ENCODE measurements at places on chromosomes 16 and 17.

DNA sequence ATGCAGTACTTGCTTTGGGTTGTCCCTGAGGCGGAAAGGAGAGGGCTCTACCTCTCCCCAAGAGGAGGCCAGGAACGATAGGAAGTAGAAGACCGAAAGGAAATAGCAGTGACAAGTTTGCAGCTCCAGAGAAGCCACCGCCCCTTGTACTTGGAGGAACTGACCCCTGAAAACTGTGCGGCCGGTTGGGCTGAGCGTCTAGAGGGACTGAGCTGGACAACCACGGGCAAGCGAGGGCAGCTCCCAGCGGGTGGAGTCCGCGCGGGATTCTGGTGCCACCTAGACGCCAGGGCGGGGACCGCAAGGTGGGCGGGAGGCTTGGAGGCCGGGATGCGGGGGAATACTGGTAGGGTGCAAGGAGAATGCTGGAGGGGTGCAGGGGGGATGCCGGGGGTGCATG lies 1.3 kb upstream of the SLC6A4 start:
- peaks cover 31% of the 10 kb centered on the region for H3K4me1 ChIP-seq
- no peak overlapping the region for H3K27ac ChIP-seq
- H3K27me3 ChIP-seq: peaks cover 67% of the 10 kb centered on the region
- no peak overlapping the region for H3K4me3 ChIP-seq

DNA sequence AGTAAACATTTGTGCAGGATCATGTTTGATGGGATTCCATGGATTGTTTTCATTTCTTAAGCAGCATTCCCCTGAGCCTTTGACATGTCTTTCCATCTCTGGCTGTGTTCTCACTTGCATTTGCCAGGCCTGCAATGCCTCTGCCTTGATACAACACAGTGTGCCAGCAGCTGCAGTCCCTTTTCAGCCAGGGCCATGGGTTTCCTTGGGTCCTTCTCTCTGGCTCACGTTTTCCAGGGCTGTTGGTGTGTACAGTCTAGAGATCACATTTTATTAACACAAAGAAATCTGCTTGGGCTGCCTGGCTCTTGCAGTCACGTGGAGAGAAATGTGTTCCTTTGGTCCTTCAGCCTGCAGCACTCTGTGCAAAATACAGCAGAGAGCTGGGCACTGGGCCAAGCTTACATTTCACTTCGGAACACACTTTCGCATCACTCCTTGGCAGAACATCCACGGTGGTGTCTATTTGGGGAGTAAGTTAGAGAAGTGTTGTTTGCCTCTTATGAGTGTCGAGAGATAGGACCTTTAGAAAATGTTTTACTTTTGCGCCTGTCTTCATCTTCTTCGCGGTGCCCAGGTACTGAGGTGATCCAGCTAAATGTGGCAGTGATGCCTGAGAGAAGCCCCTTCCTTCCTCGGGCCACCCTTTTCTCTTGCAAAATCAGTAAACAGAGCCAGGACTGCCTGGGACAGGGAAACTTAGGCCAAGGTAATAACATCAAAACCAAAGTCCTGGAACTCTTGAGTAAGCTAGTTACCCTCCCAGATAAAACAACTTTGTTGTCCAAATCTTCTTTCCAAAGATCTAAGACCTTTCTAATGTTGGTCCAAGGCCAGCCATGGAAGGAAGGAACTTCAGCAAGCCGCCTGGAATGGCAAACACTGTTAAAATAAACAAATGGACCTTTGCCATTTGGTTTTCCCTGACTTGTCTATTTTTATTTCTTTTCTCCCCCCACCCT lies 20.9 kb downstream of the HLF start:
- H3K36me3 ChIP-seq: no peaks in the 10 kb centered on the region
- no peak overlapping the region for H3K27ac ChIP-seq
- no peak for DNase-seq
- no peak overlapping the region for H3K4me3 ChIP-seq

DNA sequence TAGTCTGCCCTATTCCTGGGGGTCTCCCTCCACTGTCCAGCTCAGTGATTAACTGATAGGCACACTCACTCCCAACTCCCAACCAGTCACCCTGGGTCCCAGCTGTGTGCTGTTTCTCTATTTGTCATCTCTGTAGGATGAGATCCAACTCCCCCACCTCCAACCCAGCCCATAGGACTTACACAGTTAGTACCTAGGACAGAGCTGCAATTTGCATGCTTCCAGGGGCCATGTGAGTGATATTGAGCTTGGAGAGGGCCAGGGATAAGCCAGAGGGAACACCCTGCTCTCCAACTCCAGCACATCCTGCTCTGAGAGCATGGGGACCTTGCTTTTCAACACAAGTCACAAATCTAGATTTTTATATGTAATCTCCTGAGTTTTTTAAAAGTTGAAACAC lies 8.8 kb downstream of the C17orf113 start:
- no peaks in the 10 kb centered on the region for H3K36me3 ChIP-seq
- no peak overlapping the region for H3K4me3 ChIP-seq
- H3K4me1 ChIP-seq: no peaks in the 10 kb centered on the region
- no peak for DNase-seq
- no peak overlapping the region for H3K27ac ChIP-seq

- H3K4me3 ChIP-seq: no peak overlapping the region
- H3K36me3 ChIP-seq: peaks cover 62% of the 10 kb centered on the region
- H3K27me3 ChIP-seq: no peaks in the 10 kb centered on the region
- no peaks in the 10 kb centered on the region for H3K4me1 ChIP-seq
- no peak for DNase-seq
- H3K27ac ChIP-seq: no peak overlapping the region
Measured at GRCh38 chr17:6603744-6604325, 36.7 kb downstream of the KIAA0753 start.

GRCh38 chr17:28579526-28579925 lies 2.8 kb upstream of the ALDOC start:
- DNase-seq: no peak
- no peak overlapping the region for H3K27ac ChIP-seq
- H3K27me3 ChIP-seq: no peaks in the 10 kb centered on the region
- peaks cover 21% of the 10 kb centered on the region for H3K4me1 ChIP-seq
- H3K36me3 ChIP-seq: peaks cover 3% of the 10 kb centered on the region

DNA sequence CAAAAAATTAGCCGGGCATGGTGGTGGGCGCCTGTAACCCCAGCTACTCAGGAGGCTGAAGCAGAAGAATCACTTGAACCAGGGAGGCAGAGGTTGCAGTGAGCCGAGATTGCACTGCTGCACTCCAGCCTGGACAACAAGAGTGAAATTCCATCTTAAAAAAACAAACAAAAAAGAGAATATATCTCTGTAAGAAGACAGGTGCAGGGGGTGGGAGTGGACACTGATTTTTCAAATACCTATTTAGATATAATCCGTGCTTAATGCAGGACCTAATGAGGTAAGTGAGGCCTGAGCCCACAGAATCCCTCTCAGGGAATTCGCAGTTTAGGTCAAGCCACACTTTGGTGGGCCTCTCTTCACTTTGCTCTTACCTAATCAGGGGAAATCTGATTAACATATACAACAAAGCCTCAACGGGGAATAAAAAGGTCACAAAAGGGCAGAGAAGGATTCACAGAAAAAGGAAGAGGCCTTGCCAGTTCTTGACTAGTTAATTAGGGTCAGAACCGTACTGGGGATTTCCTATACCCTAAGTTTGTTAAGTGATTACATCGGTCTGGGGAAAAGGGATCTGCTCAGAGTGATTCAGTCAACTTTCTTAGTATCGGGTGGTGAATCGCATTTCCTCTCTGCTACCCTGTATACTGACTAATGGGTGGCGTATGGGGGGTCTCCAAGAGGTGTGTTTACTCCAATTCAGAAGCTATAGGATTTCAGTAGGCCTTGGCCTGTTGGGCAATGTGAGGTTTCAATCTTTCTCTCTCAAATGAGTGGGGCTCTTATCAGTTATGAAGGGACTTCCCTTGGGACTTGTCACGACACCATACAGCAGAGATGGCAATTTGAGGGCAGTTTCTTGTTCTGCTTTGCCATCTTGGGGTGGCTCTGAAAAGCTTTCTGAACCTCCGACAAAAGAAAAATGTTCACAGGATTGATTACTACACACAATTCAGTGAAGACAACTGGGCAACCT lies 1.9 kb upstream of the NFAT5 start:
- H3K4me1 ChIP-seq: peaks cover 29% of the 10 kb centered on the region
- H3K27ac ChIP-seq: peak overlapping the region; percentile 97
- H3K36me3 ChIP-seq: no peaks in the 10 kb centered on the region
- H3K4me3 ChIP-seq: peak overlapping the region; percentile 70
- H3K27me3 ChIP-seq: no peaks in the 10 kb centered on the region
- DNase-seq: peak; percentile 53

- H3K4me1 ChIP-seq: no peaks in the 10 kb centered on the region
- H3K27ac ChIP-seq: no peak overlapping the region
- DNase-seq: no peak
- H3K4me3 ChIP-seq: no peak overlapping the region
Measured at GRCh38 chr16:55221836-55222235, 102.2 kb upstream of the IRX6 start.

GRCh38 chr17:64533784-64534183 lies 27.0 kb downstream of the CEP95 start:
- H3K27ac ChIP-seq: no peak overlapping the region
- DNase-seq: no peak
- H3K4me3 ChIP-seq: no peak overlapping the region
- H3K36me3 ChIP-seq: peaks cover 9% of the 10 kb centered on the region
- no peaks in the 10 kb centered on the region for H3K4me1 ChIP-seq

- no peak overlapping the region for H3K4me3 ChIP-seq
- H3K4me1 ChIP-seq: peaks cover 34% of the 10 kb centered on the region
- no peaks in the 10 kb centered on the region for H3K27me3 ChIP-seq
- H3K27ac ChIP-seq: no peak overlapping the region
- DNase-seq: no peak
Measured at GRCh38 chr16:4404247-4404966, 12.0 kb downstream of the CORO7 start.

Data from T-cell (primary cell).